Left lung (tissue), 14 donors: ENCODE measurements at places on chromosomes 12 and 14. TPM values are rescaled to one million over a fixed set of nuclear protein-coding genes. Genes with fewer than 3 reads are reported as not detected.

FGF6 gene
- not detected for total RNA-seq

TAS2R8 gene
- not detected for total RNA-seq

MMP19 gene
- 78.4 TPM for total RNA-seq

ASIC1 gene
- total RNA-seq: 2.1 TPM

NT5DC3 gene
- 7.5 TPM for total RNA-seq

GAPDH gene
- 2,070 TPM for total RNA-seq

ACSM4 gene
- total RNA-seq: not detected

PROX2 gene
- 0.08 TPM for total RNA-seq

EFS gene
- 15.8 TPM for total RNA-seq

PARP11 gene
- total RNA-seq: 11.9 TPM

LRIG3 gene
- 26.8 TPM for total RNA-seq

BMAL2 gene
- 12.1 TPM for total RNA-seq

AQP6 gene
- total RNA-seq: not detected

ACOT6 gene
- not detected for total RNA-seq

ZC2HC1C gene
- total RNA-seq: 3.1 TPM

B3GNT4 gene
- 0.42 TPM for total RNA-seq

RPGRIP1 gene
- 0.41 TPM for total RNA-seq

ASCL4 gene
- not detected for total RNA-seq

KRT3 gene
- total RNA-seq: not detected

CLEC4A gene
- total RNA-seq: 6.5 TPM

ASB2 gene
- 3.2 TPM for total RNA-seq

MUCL1 gene
- total RNA-seq: 1.8 TPM

RNASE7 gene
- total RNA-seq: not detected

DAO gene
- total RNA-seq: not detected

P2RX2 gene
- not detected for total RNA-seq

IFI27 gene
- 394 TPM for total RNA-seq

HIGD1C gene
- not detected for total RNA-seq

TAS2R20 gene
- total RNA-seq: 1.7 TPM

RTL1 gene
- total RNA-seq: not detected

TEX52 gene
- not detected for total RNA-seq

BBOF1 gene
- total RNA-seq: 5.1 TPM

RHOJ gene
- total RNA-seq: 21.5 TPM

EML5 gene
- total RNA-seq: 1.1 TPM

SMIM41 gene
- 4.5 TPM for total RNA-seq

AKAP5 gene
- 2.9 TPM for total RNA-seq

KRT82 gene
- not detected for total RNA-seq

LHX5 gene
- not detected for total RNA-seq

NAV3 gene
- total RNA-seq: 10.8 TPM
